Mucosa of gallbladder (tissue), 1 donor: ENCODE measurements at places on chromosomes 13 and 19. TPM values are rescaled to one million over a fixed set of nuclear protein-coding genes. Genes with fewer than 3 reads are reported as not detected.
A peak's percentile ranks its signal among the peaks of the same experiment; 100 is the strongest.

GRCh38 chr13:98681049-98681448 lies 71.4 kb downstream of the SLC15A1 start:
- DNase-seq, result no peak

DNA sequence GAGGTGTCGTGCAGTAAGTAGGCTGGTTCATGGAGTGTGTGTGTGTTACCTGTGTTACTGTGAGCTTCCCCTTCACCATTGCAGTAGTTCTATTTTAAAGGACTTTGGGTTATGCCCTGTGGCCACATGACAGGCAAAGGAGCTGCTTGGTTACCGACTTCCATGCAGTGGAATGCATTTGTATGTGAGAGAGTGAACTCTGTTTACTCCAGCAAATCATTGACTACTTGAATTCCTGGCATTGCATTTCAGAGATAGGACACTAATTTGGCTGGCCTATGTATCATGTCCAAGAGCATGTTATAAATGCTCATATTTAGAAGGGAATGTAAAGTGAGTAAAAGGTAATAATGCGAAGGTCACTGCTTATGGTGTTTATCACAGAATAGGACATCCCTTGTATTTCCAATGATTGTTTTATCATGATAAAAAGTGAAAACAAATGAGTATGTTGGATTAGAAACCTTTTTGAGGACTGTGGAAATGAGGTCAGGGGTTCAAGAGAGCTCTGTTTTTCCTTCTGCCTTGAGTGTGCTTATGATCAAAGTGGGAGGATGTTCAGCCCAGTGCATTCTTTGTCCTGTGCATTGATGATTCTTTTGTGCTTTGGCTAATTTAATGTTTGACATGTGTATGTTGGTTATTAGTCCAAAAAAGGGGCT lies 156.5 kb downstream of the LMO7 start:
- peak; percentile 72 for DNase-seq

DNA sequence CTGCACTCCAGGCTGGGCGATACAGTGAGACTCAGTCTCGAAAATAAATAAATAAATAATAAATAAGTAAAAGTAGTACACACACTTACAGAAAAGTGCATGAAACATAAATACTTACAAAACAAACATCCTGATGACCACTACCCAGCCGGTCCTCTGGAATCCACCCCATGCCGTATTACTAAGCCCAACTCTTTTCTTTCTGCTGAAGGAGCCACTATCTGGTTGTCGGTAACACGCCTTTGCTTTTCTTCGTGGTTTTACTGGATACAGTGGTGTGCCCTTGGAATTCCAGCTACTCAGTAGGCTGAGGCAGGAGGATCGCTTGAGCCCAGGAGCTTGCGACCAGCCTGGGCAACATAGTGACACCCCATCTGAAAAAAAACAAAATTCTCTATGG lies 39.4 kb downstream of the CELF5 start:
- no peak for DNase-seq

DNA sequence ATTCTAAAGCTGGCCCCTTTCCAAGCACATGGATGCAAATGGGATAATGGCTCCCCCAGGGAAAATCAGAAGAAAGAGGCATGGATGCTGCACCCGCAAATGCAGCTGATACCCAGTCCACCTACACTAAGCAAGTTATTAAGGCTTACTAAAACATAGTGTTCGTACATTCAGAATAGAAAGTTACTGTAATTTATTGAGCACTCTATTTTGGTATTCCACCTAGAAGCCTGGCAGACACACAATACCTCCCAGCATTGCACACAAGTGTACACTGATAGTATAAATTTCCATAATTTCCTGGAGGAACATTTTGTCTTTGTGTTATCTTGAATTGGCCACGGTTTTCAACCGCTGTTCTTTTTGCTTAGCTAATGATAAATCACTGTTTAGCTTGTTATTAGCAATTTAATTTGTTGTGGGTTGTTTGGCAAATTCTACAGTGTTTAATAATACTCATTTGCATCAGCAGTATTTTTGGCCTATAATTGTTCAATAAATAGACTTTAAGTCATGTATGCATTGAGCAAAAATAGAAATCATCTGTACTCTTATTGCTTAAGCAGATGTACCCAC lies 94.5 kb upstream of the MRI1 start:
- DNase-seq, result no peak

- DNase-seq, result peak; percentile 67
Observed at GRCh38 chr19:3665681-3666544, 34.4 kb downstream of the PIP5K1C start.

DNA sequence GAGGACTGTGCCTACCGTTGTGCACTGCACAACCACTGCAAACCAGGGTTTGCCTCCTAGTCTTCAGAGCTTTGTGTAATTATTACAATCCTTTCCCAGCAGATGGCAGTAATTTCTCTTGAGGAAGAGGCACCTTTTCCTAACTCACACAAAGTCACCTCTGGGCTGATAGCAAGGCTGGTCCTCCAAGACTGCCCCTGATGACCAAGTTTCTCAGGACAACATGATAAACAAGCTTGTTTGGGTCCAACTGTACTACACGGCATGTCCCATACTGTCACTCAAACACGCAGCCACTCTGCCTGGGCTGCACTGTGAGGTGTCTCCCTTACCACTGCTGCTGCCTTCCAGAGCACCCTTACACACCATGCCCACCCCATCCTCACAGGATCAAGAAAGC lies 39.3 kb downstream of the RFXAP start:
- DNase-seq, result no peak

- no peak for DNase-seq
Observed at GRCh38 chr13:101660711-101661110, 208.2 kb downstream of the ITGBL1 start.

DNA sequence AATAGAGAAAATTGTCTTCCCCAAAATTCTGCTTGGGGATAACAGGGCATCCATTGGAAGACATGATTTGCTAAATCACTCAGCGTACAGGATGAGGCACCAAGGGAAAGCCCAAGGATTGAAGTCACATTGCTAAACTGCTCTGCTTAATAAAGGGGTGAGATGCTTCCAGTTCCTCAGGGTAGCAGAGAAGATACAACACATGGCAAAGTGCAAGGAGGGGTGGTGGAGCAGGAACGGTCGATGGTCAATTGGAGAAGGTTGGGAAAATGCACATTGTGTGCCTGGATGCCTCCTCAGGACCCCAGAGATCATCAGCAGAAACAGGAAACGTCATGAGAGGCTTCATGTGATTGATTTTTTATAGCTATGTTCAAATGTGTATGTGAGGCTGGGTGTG lies 116.3 kb upstream of the SOX1 start:
- DNase-seq, result no peak

DNA sequence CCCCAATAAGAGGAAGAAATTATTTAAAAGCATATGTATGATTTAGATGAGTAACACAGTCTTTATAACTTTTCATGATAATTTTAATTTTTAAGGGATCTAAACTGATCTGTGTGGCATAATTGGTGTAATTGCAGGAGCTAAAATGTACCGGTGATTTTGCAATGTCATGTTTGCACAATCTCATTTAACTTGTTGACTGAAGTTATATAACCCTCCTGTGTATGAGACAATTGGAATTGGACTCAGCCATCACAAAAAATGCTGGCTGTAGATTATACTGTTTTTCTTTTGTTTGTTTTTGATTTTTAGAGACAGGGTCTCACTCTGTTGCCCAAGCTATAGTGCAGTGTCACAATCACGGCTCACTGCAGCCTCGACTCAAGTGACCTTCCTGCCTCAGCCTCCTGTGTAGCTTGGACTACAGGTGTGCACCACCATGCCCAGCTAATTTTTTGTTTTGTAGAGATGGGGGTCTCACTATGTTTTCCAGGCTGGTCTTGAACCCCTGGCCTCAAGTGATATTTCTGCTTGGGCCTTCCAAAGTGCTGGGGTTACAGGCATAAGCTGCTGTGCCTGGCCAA lies 26.1 kb downstream of the FGF9 start:
- no peak for DNase-seq

DNA sequence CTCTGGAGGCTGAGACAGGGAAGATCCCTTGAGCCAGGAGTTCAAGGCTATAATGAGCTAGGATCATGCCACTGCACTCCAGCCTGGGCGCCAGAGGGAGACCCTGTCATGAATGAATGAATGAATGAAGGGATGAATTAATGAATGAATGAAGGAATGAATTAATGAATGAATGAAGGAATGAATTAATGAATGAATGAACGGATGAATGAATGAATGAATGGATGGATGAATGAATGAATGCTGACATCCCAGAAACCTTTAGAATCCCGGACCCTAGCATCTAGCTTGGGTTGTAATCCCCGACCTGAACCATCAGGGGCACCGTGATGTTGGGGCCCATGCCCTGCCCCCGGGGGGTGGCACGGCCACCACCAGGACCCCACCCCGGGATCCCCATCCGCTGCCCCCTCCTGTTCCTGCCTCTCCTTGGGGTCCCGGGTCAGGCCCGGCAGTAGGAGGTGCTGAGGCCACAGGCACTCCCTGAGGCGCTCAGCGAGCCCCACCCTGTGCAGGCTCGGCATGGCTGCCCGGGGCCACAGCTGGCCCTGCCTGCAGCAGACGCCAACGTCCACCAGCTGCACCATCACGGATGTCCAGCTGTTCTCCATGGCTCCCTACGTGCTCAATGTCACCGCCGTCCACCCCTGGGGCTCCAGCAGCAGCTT lies 3.4 kb downstream of the EBI3 start:
- DNase-seq, result no peak

GRCh38 chr19:35153701-35154524 lies 622 bp upstream of the FXYD5 start:
- no peak for DNase-seq

- DNase-seq, result no peak
Observed at GRCh38 chr19:14066134-14066533, 4.3 kb upstream of the PALM3 start.

- DNase-seq, result no peak
Observed at GRCh38 chr19:17861542-17862402, 2.1 kb downstream of the RPL18A start.

DNA sequence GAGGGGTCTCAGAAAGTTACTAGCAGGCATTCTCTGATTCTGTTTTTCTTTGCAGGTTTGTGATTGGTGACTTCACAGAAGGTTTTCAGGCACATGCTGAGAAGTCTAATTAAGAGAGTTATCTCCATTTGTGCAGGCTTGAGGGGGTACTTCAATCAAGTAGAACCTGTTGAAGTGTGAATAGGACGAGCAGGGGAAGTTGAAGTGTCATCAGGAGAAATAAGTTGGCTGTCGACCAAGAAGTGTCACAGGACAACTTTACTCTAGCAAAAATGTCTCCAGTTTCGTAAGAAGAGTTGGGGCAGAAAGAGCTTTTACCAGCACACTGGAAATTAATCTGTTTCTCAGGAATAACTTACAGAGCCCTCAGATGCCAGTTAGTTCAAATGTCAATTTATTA lies 576.5 kb upstream of the SLITRK5 start:
- no peak for DNase-seq

DNA sequence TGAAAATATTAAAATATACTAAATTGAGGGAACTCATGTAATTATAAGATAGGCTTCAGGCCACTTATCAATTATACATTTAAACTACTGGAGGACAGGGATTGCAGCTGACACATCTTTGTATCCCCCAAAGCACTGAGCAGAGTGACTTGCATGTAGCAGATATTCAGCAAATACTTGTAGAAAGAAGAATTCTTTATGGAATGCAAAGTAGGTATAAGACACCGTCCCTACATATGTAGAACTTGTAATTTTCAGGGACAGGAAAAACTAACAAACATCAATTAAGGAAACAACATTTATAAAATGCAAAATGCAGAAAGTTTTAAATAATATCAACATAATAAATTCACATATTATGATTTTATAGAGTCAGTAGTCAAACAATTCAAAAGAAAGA lies 719.2 kb downstream of the OLFM4 start:
- no peak for DNase-seq

DNA sequence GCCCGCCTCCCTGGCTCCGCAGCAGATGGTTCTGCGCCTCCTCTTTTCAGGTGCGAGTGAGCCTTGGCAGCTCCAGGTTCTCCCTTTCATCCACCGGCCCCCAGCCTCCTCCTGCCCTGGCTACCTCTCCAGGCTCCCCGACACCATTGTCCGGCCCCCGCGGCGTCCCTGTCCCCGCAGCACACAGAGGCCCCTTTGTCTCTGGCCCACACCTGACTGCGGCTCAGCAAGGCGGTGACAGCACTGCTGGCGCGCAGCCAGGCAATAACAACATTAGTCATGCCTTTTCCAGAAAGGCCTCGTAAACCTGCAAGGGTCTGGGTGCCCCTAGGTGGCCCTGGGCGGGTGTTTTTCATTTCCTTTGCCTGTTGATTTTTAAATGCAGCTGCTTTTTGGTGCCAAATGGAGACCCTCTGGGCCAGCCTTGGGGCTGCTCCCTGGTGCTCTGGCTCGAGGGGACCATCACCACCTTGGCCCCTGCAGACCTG lies 73.2 kb upstream of the MEDAG start:
- peak; percentile 86 for DNase-seq

GRCh38 chr19:5330307-5330720 lies 10.3 kb downstream of the PTPRS start:
- no peak for DNase-seq

DNA sequence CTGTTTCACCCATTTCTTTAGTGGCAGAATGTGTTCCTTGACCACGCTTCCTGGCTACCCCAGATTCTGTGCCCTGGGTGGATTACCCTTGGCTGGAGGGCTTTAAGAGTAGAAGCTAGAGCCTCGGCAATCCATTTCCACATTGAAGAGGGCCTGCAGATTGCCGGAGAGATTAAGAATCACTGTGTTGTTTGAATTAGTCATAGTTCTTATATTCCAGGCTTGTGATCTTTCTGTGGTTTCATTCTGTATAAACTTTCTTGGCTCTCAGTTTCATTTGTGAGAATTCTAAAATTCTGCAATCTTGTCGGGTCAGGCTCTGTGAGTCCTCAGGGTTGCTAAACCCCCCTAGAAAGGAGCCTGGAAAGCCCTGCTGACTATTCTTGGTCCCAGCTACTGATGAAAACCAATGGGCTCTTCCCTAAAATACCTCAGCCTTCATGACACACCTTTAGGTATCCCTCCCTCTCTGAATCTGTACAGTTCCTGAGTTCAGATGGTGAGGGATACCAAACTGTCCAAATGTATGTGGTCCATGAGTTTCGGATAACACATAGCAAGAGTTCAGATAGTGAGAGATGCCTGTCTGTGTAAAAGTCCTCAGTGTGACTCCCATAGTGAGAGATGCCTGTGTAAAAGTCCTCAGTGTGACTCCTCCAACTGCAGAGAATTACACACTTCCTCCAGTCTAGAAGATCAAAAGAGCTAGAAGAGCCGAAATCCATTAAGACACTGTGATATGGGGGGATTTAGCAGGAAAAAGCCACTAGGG lies 4.3 kb downstream of the PHF11 start:
- DNase-seq, result no peak

DNA sequence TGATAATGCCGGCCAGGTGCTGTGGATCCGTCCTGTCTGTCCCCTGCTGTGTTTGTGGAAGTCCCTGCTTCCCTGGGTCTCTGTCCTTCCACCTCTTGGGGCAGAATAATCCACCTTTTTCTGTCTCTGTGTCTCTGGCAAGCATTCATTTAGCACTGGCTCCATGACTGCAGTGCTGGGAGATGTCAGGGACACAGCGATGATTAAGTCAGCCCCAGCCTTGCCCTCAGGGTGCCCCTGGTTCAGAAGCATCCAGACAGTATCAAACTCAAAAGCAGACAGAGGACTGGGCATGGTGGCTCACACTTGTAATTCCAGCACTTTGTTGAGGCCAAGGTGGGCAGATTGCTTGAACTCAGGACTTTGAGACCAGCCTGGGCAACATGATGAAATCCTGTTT lies 1.5 kb downstream of the HIPK4 start:
- DNase-seq, result no peak

The ADAMTSL5 gene
- 4.4 TPM for total RNA-seq

The VWA8 gene
- total RNA-seq, result 37.1 TPM

The TRPC4 gene
- total RNA-seq, result 11.3 TPM

The NLRP9 gene
- total RNA-seq, result not detected
